Stimulated activated CD8-positive, alpha-beta memory T cell treated with anti-CD3 and anti-CD28 coated beads, Interleukin-4, amount 100 ng/mL, for 4 hours (primary cell): ENCODE measurements at places on chromosomes 3 and 15.

- DNase-seq: no peak
These were observed 21.1 kb downstream of the PLA2G4F start for GRCh38 chr15:42135351-42135750.

DNA sequence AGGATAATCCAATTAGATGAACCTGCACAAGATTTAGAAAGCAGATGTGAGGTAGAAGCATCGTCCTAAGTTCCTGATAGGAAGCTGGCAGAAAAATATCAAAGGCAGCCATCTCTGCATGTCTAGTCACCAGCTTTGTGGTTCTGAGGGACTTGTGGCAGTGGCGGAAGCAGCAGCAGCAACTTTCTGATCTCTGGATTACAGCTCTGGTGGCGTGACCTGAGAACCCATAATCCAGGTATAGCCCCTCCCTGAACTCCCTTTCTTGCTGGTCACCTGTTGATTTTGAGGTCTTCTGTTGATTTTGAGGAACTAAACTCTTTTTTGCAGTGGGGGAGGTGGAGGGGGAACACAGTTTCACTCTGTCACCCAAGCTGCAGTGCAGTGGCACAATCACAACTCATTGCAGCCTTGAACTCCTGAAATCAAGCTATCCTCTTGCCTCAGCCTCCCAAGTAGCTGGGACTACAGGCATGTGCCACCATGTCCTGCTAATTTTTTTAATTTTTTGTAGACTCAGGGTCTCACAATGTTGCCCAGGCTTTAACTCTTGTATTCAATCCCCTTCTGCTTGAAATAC is 7.9 kb downstream of the FSIP1 start:
- no peak for DNase-seq

DNA sequence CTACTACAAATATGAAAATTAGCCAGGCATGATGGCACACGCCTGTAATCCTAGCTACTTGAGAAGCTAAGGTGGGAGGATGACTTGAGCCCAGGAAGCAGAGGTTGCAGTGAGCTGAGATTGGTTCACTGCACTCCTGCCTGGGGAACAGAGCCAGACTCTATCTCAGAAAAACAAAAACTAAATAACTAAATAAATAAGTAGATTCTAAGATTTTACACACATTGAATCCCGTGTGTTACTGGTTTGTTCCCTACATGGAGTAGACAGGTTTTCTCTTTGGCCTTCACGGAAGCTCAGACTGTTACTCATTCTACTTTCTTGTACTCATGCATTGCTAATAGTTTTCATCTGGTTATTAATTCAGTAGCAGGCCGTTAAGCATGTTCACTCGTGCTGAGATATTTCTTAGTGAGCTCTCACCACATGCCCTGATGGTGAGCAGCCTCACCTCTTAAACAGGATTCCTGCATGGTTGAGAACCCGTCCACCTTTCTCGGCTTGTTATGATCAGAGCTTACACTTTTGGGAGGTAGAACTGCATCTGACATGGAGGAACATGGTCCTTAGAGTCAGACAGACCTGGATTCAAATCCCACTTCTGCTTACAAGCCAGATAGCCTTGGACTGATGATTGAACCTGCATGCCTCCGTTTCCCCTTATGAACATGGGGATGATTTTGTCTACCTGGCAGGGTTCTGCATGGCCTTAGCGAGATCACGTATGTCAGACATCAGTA is 49.1 kb downstream of the CMTM7 start:
- DNase-seq: no peak

DNA sequence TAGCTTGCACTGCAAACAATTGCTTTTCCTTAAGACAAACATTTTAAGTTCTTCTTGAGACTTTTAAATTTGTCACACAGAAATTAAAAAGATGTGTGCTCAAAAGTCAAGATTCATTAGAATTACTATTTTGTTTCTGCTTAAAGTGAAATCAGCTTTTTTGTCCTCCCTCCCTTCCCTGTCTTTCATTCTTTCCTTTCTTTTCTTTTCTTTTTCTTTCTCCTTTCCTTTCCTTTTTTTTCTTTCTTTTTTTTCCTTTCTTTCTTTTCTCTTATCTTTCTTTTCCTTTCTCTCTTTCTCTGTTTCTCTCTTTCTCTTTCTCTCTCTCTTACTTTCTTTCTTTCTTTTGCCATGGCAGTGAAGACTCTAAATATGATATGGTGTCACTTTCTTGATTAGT is 37.8 kb downstream of the FBXL2 start:
- no peak for DNase-seq

DNA sequence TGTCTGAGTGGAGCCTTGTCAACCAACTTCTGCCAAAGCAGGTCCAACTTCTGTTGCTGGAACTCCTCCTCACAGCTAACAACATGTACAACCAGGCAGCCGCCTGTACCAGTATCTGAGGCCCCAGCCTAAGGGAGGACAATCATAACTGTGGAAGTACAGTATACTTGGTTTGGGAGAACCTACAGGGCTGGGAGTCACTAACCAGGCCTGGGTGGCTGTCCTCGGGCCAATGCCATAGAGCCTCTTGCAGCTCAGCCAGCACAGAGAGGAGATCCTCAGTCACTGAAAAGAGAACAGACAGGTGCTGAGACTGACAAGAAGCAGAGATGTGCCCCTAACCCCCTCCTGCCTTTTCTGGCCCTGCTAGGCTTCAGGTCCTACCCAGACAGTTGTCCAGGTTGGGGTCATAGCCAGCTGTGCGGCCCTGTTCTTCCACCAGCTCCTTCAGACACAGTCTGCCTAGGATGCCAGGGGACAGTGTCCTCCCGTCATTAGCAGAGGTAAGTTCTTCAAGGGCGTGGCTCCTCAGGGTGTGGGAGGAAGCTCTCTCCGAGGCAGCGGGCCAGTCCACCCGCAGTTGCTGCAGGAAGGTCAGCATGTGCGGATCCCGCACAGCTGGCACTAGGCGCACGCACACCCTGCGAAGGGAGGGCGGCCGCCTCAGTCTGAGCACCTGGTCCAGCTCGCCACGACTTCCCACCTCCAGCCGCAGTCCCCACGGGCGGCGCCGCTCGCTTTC is 980 bp downstream of the DALRD3 start:
- no peak for DNase-seq

- DNase-seq: no peak
These were observed 419.1 kb upstream of the CDIN1 start for GRCh38 chr15:36160351-36160750.

DNA sequence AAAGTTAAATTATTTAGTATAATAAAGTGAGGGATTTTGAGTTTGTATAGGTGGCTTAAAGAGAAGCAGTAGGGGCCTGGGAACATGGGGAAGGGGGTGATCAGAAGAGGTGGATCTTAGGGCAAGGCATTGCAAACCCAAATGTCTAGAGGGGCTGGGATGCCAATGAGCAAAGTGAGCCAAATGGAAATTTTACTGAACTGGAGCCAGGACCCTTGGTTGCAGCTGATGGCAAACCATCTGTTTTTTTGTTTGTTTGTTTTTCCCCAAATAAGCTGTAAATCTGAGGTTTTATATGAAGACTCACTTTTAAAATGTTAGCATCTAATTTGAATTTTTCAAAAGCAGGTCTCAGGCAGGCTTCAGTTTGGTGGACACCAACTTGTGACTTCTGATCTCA is 14.8 kb upstream of the PARP14 start:
- DNase-seq: no peak

DNA sequence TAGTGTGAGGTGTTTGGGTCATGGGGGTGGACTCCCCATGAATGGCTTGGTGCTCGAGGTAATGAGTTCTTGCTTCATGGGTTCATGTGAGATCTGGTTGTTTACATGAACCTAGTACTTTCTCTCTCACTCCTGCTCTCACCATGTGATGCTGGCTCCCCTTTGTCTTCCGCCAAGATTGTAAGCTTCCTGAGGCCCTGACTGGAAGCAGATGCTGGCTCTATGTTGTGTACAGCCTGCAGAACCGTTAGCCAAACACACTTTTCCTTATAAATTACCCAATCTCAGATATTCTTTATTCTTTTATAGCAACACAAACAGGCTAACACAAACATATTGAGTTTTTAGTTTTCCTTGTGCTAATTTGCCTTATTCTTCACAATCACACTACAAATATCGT is 3.2 kb upstream of the CSPG5 start:
- DNase-seq: no peak

DNA sequence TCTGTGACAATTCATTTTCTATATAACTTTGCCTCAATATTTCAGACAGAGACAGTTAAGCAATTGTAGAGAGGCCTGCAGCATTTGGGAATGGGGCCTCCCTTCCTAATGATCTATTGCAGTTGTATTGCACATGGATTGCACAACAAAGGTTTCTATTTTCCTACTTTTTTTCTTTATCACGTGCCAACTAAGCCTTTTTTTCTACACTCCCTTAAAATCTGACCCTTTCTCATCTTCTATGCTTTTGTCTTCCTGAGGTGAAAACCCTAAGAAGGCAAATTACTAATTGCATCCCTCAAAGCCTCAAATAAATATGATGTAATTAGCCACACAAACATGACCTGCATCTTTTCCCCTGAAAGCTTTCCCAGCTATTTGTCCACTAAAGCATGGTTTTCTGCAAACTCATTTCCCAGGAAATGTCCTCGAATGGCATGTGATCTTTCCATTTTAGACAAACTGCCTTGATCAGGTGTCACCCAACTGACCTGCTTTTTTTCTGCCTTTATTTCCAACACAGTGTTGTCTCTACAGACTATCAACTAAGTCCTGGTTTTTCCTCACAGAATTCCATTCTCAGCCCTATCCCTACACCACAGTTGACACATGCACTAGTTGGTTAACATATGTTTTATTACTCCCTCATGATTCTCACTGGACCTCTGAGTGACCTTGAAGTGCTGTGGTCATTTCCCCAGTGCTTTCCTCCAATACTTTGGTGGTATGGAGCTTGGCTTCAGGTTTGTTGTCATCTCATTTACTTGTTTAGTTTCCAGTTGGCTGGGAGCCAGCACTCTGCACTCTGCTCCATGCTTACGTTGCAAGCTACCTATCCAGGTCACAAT is 31.9 kb upstream of the TSC22D2 start:
- DNase-seq: no peak

DNA sequence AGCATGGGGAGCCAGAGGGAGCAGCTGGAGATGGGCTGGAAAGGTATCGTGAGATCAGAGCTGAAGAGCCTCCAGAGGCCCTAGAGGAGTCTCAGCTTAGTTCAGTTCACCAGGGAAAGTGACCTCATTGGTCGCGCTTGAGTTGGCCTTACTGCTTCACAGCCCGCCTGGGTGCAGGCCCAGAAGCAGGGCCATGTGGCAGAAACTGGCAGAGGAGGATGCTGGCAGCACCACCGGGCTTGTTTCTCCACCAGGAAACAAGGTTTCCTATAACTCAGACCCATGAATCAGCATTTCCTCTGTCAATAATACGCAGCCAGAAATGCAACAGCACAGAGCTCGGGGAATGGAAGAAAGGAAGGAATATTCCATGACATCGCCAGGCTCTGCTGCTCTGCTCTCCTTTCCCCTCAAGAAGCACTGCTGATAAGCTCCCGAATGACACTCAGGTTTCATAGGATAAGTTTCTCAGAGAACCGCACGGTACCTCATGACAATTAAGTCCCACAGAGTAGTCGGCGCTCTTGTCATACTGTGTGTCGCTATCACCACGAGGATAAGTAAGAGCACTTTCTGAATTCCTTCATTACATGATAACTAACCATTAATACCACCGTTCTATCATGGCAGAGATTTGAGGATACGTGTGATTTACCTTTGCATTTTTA is 147.1 kb upstream of the LPP start:
- DNase-seq: no peak

GRCh38 chr3:169513672-169514071 is 149.8 kb downstream of the MECOM start:
- no peak for DNase-seq
